ENCODE measurements at places on chromosomes 6 and 20.

- DNase-seq, result no peak
Observed at GRCh38 chr6:85576476-85576875, 17.2 kb downstream of the SNX14 start.

GRCh38 chr20:35281506-35282101 lies 3.0 kb downstream of the EIF6 start:
- no peak for DNase-seq

GRCh38 chr20:57685146-57685758 lies 24.6 kb downstream of the PMEPA1 start:
- no peak for DNase-seq

GRCh38 chr6:13709689-13710551 lies 1.7 kb downstream of the RANBP9 start:
- DNase-seq, result no peak

GRCh38 chr6:42745083-42745639 lies 742 bp downstream of the TBCC start:
- DNase-seq, result no peak

DNA sequence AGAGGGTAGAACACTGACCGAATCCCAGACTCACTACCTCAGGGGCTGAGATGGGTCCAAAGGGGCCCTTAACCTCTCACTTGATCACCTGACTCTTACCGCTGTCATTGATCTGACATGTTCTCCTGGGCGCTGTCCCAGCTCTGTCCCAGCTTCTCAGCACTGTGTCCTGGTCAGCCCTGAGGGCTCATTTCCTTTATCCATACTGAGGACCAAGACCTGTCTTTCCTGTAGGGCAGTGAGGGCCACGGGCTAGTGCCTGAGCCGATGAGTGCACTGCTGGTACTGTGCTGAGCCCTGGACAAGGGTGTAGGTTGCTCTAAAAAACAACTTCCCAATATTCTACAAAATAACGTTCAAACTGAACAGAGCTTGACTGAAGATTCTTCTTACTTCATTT lies 131.5 kb downstream of the MTHFD1L start:
- no peak for DNase-seq

DNA sequence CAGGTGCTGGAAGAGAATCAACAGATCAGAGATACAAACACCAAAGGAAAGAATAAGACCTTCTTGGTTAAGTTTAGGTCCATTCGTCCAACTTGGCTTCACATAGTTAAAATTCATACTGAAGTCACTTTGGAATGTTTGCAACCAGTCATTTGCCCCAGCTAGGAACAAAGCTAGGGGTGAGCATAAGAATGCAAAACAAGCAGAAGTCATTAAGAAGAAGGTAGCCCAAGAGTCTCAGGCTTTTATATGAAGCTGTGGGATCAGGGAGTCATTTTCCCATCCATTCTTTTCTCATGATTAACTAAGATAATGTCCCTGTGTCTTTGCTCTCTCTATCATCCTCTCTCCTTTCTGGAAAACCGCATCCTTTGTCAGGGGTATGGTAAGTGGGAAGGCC lies 51.5 kb upstream of the TMEM170B start:
- no peak for DNase-seq

Measured in esophagus squamous epithelium (tissue), 5 donors.